Dermis blood vessel endothelial cell (primary cell): ENCODE measurements at places on chromosomes 13 and 19. TPM values are rescaled to one million over a fixed set of nuclear protein-coding genes. Genes with fewer than 3 reads are reported as not detected.
A peak's percentile ranks its signal among the peaks of the same experiment; 100 is the strongest.

DNA sequence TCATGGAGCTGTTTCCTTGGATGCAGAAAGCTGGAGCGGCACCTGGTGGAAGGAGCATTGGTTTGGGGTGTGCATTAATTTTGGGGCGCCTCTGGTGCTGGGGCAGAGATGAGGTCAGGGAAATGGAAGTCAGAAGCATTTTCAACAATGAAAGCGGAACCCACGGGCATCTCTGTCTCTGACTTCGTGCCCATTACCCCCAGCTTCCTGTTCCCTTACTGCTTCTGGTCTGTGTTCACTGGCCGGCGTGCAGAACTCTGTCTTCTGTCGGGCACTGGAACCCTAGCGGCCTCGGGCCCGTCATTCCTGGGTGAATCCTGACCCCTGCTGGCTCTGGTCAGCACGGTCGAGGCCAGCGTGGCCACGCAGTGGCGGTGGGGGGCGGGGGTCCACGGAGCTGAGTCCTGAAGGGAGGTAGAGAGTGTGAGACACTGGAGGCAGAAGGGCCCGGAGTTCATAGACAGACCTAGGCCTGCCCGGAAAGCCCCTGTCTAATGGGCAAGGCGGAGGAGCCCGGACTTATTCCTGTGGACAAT, 7.9 kb upstream of the LINGO3 start:
- DNase-seq: peak; percentile 79

- no peak for DNase-seq
These were observed 10.6 kb upstream of the NDUFS7 start for GRCh38 chr19:1373042-1373533.

DNA sequence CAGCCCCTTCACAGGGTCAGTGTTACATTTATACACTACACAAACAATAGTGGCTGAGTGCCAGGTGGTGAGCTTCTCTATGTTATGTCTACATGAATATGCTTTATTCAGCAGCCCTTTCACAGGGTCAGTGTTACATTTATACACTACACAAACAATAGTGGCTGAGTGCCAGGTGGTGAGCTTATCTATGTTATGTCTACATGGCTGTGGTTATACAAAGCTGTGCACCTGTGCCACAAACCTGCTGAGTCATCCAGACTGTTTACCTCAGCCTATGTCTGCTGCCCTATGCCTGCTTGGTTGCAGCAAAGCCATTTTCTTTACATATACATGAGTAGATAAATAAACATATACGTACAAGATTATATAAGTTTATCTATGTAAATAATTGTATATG, 76.5 kb downstream of the ZNF726 start:
- peak; percentile 75 for DNase-seq

DNA sequence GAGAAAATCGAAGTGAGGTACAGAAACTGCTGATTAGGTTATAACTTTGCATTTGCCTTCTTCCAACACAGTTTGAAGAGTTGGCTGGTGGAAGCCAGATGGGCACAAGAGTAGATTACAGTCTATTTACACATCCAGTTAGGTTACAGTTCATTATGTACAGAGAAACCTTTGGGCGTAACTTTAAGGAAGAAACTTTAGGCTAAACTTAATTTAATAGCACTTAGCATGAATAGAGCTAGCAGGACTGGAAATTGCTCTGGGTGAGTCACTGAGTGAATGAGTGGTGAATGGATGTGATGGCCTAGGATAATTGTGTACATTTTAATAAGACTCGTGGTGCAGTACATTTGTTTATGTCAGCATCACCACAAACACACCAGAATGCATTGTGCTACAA, 62.9 kb upstream of the KLHL1 start:
- DNase-seq: no peak

GRCh38 chr19:10190026-10190425, 4.7 kb downstream of the DNMT1 start:
- DNase-seq: no peak

DNA sequence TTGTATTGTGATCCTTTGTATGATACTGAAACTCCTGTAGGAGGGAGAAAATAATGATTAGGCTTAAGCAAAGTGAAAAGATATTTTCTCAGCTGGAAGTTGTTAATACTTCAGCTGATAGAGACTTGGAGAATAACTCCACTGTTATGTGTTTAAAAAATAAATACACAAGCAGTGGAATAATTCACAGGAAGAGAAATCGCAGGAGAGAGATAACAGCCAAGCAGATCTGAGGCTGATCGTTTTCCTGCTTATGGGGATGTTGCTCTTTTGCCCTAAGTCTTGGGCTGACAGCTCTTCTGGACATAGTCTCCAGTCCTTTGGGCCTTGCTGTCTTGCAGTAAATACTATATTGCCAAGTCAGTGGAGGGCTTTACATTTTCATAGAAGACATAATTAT, 93.3 kb downstream of the OLFM4 start:
- DNase-seq: no peak

The SAFB2 gene
- 33.4 and 47.5 TPM in 2 replicates for total RNA-seq
